ENCODE measurements at places on chromosomes 2 and 18.

GRCh38 chr18:66994790-66995189, 390.9 kb upstream of the CDH19 start:
- no peak for DNase-seq

DNA sequence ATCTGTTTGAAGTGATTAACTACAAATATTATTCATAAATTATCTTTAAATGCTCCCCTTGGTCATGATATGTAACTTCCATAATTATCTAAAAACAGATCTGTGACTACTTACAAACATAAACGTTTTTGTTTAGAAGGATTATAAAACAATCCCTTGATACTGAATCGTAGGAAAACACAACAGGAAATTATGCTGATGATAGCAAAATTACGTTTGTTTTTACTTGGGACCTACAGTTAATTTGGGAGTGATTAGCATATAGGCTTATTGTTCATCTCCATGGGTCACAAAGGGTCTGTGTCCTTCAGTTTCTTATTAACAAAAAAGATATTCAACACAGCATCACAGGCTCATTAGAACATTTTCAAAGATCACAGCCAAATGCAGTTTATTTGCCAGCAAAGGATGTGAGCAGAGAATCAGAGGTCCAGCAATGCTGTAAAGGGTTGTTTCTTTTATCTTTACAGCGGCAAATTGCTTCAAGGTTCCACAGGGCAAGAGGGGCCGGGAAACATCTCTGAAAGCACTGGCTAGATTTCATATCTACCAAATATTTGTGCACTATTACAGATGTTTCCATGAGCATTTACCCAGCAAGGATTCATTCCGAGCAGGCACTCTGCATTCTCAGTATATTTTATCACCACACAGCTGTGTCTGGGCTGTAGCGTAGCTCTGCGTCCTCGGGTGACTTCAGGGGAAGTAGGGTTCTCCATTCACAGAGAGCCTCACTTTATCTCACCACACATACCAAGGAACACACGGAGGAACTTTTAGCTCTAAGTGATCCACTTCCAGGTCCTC, 4.1 kb downstream of the CCDC195 start:
- DNase-seq: no peak

GRCh38 chr2:224272237-224272910, 129.5 kb downstream of the FAM124B start:
- DNase-seq: no peak

DNA sequence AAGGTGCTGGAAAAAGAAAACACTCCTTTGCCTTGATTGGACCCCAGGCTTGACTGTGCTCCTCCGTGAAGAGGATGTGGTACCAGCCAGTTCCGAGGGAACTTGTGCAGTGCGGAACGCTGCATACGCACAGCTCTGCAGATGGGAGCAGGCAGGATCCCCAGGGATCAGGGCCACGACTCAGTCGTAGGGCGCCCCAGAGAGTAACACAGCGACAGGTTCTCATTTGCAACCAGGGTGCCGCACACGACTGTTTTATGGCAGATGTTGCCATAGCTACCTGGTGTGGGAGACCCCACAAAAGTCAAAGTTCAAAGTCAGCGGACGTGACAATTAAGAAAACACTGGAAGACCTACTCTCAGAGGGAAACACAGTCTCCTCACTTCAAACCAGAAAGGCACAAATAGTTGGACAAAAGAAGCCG, 779 bp downstream of the MALL start:
- DNase-seq: no peak

DNA sequence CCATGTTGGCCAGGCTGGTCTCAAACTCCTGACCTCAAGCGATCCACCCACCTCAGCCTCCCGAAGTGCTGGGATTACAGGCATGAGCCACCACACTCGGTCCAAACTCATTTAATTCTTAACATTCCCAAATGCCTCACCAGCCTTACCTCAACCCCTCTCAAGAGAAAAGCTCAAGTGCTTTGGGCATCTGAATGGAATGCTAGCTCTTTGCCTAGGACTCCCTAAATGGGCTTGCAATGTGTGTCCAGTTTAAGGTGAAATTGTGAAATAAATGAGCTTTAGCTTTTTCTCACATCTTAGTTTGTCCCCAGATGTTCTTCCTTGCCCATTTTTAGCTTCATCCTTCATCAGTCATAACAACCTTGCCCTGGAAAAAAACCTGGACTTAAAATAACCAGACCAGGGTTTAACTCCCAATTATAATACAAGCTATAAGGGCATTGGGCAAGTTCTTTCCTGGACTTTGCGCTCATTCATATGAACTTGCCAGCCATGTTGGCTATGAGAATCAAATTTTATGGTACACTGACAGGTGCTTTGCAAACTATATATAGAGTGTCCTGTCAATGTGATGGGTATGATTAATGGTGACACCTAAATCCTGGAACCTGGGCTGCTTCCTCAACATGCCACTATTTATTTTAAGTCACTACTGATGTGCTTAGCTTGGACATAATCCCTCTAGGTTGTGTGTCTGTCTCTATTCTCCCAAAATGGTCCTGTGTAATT, 95.1 kb upstream of the SERPINE2 start:
- DNase-seq: no peak

DNA sequence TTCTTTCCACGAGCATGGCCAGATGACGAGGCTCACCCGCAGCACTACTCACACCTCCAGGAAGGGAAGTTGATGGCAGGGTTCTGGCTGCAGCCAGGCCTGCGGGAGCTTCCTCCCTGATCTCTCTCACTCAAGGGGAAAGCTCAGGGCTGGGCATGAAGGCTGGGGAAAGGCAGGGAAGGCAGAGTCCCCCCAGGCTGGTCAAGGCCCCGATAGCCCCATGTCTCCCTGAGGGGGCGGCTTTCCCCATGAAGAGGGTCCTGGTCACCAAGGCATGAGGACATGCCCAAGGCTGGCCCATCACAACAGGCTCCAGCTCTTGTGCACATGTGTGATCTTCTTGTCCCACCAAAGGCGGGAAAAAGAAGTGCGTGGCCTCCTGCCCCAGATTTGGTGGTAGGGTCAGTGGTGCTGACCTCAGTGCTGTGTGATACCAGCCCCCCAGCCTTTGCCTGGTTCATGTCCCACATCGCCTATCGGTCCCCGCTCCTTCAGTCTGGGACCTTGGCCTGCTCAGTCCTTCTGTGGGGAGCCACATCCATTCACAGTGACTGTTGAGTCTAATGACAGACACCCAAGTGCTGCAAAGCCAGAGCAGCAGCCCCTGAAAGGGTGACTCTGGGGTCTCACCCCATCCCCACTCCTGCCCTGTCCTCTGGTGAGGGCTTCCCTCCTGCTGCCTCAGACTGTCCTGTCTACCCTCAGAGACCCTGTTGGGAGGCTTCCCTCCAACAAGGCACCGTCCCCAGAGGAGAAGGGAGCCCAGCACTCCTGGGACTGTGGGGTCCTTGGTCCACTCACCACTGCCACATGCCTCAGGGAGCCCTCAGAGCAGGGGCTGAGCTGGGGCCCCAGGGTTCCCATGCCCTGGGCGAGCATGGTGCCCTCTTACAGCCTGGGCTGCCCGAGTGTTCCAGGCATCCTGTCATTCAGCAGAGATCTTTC, 49.8 kb upstream of the ALPP start:
- DNase-seq: no peak

- DNase-seq: no peak
Observed at GRCh38 chr2:200617156-200618053, 31.6 kb downstream of the AOX1 start.

DNA sequence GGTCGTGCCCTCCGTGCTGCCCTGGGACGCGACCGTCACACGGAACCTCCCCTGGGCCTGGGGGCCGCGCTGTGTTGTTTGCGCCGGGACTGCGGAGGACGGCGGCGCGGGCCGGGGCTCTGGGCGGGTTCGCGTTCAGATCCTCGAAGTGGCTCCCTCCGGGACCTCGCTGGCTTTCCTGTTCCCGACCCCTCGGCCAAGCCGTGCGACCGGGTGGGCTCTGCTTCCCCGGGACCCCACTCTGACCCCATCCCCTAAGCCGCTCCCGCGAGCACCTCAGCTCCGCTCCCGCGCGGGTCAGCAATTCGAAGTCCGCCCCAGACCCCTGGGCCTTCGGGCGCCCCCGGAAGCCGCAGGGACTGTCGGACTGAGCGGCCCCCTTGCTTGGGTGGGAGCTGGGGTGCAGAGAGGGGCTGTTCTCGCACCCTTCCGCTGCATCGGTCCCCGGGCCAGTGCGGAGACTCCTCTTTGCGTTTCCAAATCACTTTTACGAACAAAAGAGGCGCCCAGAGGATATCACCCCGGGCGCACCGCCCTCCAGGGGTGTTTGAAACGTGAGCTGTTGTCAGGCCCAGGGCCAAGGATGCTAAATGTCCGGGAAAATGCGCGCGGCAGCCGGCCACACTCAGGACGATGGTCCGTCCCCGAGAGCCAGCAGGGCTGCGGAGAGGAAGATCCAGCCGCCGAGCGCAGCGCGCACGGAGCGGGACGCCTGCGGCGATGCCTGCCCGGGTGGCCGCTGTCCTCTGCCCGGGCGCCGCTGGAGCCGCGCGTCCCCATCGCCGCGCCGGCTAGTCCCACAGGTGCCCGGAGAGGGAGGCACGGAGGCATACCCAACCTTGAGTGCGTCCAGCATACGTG, 73.5 kb downstream of the ZCCHC2 start:
- no peak for DNase-seq

DNA sequence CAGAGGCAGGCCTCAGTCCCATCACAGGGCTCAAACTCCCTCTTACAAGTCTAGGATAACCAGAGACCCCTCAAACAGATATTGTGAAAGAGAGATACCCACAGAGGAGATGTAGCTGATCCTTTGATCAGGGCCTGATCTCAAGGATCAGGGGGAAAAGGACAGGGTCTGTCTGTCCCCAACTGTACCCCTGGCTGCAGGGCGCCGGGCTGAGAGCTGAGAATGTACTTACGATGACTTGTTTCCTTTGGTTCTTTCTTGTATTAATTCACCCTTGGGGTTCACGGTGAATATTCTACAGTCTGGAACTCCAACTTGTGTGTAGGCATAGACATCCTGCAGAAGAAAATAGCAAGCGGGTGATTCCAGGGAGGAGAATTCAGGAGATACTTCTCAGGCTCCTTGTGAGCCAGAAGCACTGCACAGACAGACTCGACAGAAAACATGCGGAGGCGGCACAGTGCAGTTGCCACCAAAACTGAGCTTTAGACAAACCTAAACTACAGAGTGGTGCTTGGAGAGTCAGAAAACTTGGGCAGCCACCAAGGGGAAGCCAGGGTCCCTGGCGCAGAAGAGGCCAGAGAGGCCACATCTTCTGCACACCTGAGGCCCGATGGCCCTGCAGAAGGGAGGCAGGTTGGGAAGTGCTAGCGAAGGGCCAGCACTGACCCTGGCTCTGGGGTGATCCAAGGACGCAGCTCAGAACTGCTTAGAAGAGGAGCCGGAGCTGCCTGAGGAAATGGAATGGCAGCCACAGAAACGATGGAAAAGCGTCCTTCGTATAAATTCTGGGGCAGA, 73.9 kb downstream of the EMILIN2 start:
- no peak for DNase-seq

DNA sequence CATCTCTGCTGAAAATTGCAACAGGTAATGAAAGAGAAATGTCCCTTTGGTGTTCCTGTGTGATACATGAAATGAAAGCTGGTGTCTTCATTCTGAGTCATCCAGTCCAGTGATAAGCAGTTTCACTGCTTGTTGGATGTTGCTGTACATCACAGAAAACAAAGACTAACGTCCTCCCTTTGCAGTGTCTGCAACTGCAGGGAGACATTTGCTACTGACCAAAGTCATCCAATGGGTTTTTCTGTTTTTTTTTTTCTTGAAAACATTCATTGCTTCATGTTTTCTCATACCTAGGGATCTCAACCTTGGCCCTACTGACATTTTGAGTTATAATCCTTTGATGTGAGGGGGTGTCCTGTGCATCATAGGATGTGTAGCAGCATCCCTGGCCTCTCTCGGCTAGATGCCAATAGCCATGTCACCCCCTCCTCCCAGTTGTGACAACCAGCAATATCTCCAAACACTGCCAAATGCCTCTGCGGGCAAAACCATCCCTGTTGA, 63.6 kb upstream of the FZD5 start:
- DNase-seq: no peak

GRCh38 chr2:65481961-65482360, 49.6 kb upstream of the SPRED2 start:
- DNase-seq: no peak

DNA sequence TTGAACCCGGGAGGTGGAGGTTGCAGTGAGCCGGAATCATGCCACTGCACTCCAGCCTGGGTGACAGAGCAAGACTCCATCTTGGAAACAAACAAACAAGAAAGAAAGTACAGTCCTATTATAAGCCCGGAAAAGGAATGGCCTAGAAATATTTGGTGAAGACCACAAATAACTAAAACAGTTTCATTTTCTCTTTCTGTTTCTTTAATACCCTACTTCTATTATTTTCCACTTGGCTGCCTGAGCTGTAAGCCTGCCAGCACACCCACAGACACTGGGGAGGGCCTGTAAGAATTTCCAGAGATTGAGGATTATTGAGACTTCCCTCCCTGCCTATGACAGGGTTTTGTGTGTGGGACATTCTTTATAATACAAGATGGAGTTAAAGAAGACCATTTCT, 188.0 kb upstream of the DCC start:
- no peak for DNase-seq

DNA sequence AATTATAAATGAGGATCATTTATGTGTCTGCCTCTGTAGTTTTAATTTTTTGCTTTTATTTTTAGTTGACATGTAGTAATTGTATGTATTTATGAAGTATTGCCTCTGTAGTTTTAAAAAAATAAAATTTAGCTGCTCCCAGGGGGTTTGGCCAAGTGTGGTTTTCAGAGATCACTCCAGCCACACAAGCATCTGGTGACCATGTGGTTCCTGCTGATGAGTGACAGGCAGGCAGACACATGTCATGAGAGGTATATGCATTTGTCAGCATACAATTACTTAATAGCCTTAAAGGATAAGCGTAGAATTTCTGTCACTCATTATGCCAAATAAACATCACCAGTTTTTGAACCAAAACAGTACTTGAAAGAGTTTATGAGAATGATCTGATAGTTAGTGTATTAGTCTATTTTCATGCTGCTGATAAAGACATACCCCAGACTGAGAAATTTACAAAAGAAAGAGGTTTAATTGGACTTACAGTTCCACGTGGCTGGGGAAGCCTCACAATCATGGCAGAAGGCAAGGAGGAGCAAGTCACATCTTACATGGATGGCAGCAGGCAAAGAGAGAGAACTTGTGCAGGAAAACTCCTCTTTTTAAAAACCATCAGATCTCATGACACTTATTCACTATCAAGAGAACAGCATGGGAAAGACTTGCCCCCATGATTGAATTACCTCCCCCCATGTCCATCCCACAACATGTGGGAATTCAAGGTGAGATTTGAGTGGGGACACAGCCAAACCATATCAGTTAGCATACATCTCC, 29.6 kb downstream of the MREG start:
- peak; percentile 53 for DNase-seq

DNA sequence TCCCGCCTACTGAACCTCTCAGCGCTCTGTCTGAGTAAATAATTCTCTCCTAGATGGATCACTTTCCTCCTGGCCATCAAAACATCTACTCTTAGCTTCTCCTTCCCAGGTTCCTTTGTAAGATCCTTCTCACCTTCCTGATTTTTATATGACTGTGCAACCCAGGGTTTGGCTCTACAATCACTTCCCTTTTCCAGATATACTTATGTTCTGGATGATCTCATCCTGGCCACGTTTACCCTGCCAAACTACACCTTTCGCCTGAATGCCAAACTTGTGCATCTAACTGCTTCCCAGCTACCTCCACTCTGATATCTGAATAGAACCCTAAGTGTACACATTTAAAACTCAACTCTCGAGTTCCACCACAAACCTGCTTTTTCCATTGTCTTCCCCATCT, 290.5 kb upstream of the REV1 start:
- DNase-seq: no peak
